ENCODE measurements at places on chromosomes 2 and 18. TPM values are rescaled to one million over a fixed set of nuclear protein-coding genes. Genes with fewer than 3 reads are reported as not detected.
A peak's percentile ranks its signal among the peaks of the same experiment; 100 is the strongest.

DNA sequence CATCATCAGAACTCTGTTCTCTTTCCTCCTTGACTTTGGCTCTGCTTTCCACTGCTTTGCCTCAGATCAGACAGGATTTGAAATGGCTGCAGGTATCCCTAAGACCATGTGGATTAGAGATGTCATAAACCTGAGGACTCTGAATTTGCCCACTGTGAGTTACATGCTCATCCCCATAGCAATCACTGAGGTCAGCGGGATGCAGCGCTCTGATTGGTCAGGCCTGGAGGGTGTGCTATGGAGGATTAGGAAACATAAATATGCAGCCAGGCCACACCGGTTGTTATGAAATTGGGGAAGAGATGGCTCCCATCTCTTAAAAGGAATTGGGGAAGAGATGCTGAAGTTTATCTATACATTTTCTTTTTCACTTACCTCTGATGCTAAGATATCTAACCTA lies 73.7 kb upstream of the DNAJC10 start:
- H3K4me3 ChIP-seq, result no peak overlapping the region
- DNase-seq, result peak; percentile 18
- H3K36me3 ChIP-seq, result no peaks in the 10 kb centered on the region

The GALNT5 gene
- not detected for total RNA-seq

DNA sequence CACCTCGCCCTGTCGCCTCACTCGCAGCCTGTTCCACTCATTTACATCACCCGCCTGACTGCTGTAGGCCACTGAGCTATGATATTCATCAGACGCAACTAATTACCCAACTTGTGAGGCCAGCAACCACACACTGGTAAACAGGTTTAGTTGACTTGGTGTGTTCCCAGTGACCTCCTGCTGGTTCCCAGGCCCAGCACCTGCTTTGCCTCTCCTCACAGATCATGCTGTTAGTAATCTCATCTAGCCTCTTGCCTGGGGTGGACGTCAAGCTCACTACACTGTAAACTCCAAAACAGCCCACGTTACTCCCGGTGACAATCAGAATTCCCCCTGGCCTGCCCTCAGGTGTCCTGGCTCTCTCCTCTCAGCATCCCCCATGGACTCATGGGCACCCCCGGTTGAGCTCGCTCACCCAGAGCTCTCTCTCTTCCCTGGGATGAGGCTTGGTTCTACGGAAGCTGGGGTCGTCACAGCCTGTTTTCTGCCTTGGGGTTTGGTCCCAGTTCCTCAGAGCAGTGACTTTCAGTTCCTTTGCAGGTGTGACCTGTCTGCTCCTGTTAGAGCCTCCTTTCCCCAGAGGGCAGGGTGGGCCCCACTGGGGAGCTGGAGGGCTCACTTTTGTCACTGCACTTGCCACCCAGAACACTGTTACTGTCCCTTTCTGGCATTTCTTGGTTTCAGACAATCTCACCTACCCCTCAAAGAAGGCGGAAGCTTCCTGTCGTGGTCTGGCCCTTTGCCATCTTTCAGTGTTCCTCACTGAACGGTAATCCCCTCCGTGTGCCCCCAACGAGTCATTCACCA lies 40.3 kb downstream of the INPP5D start:
- peaks cover 12% of the 10 kb centered on the region for H3K36me3 ChIP-seq
- H3K27me3 ChIP-seq, result no peaks in the 10 kb centered on the region
- H3K27ac ChIP-seq, result peak overlapping the region; percentile 71

GRCh38 chr2:161357097-161357496 lies 48.9 kb downstream of the PSMD14 start:
- no peak overlapping the region for H3K27ac ChIP-seq
- H3K36me3 ChIP-seq, result peaks cover 13% of the 10 kb centered on the region
- H3K27me3 ChIP-seq, result no peaks in the 10 kb centered on the region
- no peak overlapping the region for H3K4me3 ChIP-seq
- DNase-seq, result no peak

DNA sequence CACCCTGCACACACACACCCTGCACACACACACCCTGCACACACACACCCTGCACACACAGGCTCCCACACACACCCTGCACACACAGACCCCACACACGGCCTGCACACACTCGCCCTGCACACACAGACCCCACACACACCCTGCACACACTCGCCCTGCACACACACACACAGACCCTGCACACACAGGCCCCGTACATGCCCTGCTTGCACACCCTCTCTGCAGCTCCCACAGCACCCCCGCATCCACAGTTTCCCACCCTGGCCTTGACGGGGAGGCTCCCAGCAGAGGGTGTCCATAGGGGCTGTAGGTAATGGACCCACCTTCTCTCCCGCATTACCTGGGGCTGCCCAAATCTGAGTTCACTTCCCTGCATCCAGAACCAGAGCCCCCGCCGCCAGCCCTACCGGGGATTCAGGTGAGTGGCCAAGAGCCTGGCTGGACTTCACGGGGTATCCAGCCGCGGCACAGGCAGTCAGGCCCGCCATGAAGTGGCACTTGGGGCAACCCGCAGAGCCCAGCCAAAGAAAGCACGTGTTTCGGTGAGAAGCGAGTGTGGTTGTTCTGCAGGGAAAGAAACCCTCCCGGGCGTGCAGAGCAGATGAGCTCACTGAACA lies 88.6 kb upstream of the GPC1 start:
- H3K27ac ChIP-seq, result no peak overlapping the region
- no peak overlapping the region for H3K4me3 ChIP-seq
- H3K27me3 ChIP-seq, result peaks cover 9% of the 10 kb centered on the region
- no peaks in the 10 kb centered on the region for H3K36me3 ChIP-seq
- no peak for DNase-seq

The SPC25 gene
- 25.2 TPM for total RNA-seq

DNA sequence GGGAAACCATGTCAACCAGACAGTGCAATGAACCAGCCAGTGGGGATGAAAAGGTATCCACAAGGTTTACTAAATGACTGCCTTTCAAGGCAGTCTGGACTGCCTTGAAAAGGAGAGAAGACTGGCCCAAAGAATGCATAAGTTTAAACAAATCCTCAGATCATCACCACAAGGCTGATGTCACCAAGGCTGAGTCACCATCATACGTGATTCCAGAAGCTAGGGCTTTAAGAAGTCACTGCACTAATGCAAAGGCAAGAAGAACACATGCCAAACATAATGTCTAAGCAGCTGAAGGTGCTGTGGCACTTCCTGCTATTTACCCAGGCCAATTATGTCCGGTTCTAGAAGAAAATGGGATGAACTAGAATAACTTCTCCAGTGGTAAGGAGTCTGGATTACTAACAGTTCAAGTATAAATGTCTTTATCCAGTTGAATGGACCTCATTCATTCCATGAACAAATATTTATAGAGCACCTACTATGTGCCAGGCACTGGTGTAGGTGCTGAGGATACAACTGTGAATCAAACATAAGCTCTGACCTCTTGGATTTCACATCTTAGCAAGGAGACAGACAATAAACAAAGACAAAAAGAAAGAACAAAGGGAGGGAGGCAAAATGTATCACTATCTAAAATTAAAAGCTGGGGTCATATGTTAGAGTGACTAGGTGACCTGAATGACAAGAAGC lies 37.6 kb upstream of the ONECUT2 start:
- no peak for DNase-seq
- peaks cover 18% of the 10 kb centered on the region for H3K27me3 ChIP-seq
- H3K27ac ChIP-seq, result no peak overlapping the region
- no peak overlapping the region for H3K4me3 ChIP-seq
- peaks cover 2% of the 10 kb centered on the region for H3K36me3 ChIP-seq
- no peaks in the 10 kb centered on the region for H3K4me1 ChIP-seq

DNA sequence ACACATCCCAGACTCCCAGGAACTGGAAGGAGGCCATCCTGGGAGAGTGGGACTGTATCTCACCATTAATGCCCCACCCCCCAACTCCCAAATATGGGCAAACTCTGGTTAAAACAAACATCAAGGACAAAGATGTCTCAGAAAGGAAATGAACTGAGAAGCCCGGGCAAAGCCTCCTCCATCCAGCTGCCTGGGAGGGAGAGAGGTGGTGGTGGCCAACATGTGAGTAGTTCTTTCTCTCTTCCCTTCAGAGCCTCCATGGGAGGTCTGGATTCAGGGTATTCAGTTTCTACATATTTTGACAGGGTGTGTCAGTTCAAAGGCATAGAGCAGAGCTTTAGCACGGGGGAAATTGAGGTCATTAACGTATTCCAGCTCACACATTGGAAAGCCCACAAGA lies 57.5 kb downstream of the CXCR4 start:
- no peaks in the 10 kb centered on the region for H3K36me3 ChIP-seq
- no peaks in the 10 kb centered on the region for H3K27me3 ChIP-seq
- peaks cover 62% of the 10 kb centered on the region for H3K4me1 ChIP-seq
